ENCODE measurements at places on chromosomes 16 and 17.

DNA sequence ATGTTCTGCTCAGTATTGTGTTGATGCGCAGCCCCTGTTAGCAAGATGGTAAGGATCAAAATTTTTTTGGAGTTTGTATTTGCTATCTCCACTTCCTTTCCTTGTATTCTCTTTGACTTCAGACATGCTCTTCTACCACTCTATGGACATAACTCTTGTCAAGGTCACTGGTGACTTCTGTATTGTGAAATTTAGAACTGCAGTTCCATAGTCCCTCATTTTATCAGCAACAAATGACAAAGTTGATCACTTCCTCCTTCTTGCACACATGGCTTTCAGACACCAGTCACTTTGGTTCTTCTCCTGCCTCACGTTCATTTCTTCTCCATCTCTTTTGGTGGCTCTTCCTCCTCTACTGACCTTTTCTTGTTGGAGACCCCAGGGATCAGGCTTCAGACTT, 21.1 kb downstream of the COX11 start:
- no peak for DNase-seq

GRCh38 chr17:42459256-42459800, 650 bp downstream of the ATP6V0A1 start:
- no peak for DNase-seq

DNA sequence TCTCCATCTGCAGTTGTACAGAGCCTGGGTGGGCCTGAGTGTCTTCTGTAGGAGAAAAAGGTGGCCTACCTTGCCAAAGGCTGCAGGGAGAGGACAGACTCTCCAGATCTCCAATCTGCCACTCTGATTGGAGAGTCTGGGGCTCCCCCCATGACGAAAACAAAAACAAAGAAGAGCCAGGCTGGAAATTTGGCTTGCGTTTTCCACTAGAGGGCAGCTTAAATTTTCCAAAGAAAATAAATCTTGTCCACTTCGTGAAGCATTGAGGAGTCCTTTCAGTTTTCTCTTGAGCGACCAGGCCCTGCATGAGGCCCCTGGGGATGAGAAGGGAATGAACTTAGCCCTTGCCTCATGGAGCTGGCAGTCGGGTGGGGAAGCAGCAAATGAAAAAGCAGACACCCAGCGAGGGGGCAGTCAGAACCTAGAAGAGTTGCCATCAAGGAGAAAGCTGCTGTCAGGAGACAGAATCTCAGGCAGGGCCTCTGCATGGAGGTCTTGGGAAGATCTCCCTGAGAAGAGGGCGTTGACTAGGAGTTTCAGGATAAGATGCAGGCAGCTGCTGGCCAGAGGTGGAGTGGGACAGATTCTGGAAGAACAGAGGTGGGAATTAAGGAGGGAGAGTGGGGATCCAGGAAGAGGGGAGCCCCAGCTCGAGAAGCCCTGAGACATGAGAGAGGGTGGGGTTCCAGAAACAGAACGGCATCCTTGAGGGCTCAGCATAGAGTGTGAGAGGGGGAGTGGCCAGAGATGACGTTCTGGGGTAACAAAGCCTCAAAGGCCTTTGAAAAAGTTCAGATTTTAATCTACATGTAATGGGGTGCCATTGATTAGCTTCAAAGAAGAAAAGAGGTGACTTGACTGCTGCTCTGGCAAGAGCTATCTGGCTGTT, 8.4 kb upstream of the SHCBP1 start:
- no peak for DNase-seq

- peak; percentile 72 for DNase-seq
Observed at GRCh38 chr16:57601801-57602478, 26.5 kb upstream of the ADGRG1 start.

DNA sequence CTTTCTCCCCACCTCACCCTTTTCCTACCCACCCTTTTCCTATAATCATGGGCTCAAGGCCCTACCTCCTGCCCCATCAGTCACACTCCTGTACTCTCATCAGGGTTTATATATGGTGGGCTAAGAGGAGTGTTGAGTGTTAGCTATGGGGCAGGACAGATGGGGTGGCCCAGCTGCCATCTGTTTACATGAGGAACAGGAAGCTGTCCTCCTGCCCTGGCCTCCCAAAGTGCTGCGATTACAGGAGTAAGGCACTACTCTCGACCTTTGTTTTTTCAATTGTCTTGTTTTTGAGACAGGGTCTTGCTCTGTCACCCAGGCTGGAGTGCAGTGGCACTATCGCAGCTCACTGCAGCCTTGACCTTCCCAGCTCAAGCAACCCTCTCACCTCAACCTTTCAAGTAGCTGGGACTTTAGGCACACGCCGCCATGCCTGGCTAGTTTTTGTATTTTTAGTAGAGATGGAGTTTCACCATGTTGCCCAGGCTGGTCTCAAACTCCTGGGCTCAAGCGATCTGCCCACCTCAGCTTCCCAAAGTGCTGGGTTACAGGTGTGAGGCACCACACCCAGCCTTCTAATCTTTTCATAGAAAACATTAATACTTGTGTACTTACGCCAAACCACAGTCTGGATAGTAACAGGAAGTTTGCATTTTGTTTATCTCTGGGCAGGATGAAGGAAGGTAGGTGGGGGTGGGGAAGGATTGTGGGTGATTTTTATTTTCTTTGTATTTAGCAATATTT, 1.6 kb downstream of the TRADD start:
- DNase-seq: no peak

- DNase-seq: no peak
Observed at GRCh38 chr17:9020096-9020823, 1.1 kb upstream of the NTN1 start.

GRCh38 chr16:27218756-27219155, 15.4 kb downstream of the KDM8 start:
- DNase-seq: no peak

All from GM06990 (cell line).